ENCODE measurements at places on chromosomes 6 and 20. TPM values are rescaled to one million over a fixed set of nuclear protein-coding genes. Genes with fewer than 3 reads are reported as not detected.

GRCh38 chr6:7933794-7934193 is 23.2 kb upstream of the TXNDC5 start:
- no peak for DNase-seq

Gene KHDC1L
- total RNA-seq: not detected

- DNase-seq: peak; percentile 44
These were observed 44.2 kb downstream of the ZNF831 start for GRCh38 chr20:59207742-59208357.

Gene ACSS1
- total RNA-seq: 159 TPM

DNA sequence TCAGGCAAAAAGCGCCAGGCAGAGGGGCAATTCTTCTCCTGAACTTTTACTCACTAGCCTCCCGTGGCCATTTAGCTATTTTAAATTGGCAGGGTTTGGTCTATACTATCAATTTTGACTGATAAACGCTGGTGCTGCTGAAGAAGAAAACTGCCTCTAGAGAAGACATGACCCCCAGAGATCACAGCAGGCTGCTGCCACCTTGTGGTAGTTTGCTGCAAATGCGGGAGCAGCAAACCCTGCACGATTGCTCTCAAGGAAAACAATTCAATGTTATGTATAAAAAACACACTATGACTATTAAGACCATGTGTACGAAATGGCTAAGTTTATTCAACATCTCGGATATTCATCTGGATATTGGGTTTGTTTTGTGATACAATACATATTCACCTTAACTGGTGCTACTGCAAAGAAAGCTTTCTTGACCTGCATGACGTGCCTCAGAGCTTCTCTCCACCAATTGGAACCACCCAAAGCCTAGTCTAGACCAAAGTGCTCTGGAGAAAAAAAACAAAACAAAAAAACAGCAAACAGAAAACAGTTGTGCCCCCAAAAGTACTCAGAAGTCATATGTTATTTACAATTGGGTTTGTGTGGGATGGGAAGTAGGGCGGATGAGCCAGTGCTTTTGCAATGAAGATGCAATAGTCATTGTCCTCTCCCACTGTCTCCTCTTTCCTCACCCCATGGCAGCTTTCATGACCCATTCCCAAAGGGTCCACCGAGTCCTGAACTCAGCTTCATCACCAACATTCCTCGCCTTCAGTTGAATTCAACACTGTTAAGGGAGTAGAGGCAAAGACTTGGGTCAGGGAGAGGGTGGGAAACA is 19.6 kb upstream of the IL17F start:
- peak; percentile 40 for DNase-seq

- DNase-seq: no peak
These were observed 8.2 kb downstream of the SPDEF start for GRCh38 chr6:34547701-34548644.

DNA sequence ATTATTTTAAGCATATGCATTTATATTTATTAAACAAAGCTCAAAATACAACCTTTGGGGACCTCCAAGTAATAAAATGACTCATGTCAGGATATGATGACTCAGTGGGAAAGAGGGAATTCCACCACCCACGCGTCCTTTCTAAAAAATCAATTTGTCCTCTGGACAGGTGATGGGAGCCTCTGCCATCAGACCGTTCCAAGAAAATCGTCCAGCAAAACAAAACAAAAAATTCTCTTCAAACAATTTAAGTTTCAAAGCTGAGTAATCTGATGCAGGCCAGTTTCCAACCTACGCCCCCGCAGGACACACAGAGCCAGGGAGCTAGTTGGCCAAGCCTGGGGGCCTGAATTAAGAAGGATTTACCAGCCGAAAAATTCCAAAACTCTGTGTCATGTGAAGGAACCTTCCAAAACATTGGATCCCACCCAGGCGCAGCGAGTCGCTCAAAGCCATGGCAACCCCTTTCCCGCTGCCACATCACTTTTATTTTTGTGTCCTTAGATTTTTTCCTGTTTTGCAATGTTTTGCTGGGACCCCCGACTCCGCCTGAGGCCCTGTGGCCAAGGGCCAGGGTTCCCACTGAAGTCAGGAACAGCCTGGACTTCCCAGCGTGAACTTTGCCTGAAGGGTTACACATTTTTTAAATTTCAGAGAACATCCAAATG is 95.3 kb downstream of the NFATC2 start:
- DNase-seq: peak; percentile 30

DNA sequence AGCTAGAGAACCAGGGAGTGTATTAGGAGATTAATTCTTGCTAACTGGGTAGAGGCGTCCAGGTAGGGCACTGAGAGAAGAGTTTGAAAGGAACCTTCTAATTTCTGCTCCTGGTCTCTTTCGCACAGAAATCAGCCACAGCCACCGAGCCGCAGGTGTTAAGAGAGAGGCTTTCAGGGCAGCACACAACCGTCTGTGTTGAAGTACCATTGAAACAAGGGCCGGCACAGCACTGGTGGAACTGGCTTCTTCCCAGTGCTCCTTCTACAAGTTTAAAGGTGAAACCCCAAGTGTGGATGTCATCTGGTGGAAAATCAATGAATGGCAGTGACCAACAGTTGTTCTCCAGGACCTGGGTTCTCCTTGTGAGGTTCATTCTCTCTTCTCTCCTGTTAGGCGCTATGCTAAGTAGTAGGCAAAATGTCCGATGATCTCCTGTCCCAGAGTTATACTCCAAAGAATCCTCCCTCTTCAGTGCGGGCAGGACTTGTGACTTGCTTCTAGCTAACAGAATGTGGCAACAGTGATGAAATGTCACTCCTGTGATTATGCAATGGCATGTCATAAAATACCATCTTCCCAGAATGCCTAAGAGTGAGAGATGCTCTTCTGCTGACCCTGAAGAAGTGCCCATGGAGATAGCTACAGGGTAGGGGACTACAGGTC is 15.0 kb upstream of the RIN2 start:
- no peak for DNase-seq

GRCh38 chr20:32847964-32848363 is 10.8 kb upstream of the EFCAB8 start:
- no peak for DNase-seq

DNA sequence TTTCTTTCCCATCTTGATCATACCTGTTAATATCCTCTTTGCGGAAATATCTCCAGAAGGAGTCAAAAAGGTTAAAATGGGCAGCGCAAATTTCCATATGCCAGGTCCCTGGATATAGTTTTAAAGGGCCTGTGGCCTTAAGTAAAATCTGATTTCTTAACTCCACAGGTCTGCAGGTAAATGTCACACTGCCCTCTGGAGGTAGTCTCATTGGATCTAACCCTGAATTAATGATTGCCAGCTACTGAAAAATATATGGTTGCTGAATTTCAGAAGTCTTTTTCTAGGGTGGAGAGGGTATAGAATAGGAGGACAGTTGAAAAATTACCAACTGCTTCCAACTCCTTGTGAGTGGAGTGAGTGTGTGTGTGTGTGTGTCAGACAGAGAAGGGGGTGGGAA is 8.5 kb downstream of the MOXD1 start:
- DNase-seq: no peak

GRCh38 chr6:116536216-116536621 is 9.3 kb downstream of the TRAPPC3L start:
- no peak for DNase-seq

Gene C6orf132
- 1.4 TPM for total RNA-seq

Gene OXT
- not detected for total RNA-seq

DNA sequence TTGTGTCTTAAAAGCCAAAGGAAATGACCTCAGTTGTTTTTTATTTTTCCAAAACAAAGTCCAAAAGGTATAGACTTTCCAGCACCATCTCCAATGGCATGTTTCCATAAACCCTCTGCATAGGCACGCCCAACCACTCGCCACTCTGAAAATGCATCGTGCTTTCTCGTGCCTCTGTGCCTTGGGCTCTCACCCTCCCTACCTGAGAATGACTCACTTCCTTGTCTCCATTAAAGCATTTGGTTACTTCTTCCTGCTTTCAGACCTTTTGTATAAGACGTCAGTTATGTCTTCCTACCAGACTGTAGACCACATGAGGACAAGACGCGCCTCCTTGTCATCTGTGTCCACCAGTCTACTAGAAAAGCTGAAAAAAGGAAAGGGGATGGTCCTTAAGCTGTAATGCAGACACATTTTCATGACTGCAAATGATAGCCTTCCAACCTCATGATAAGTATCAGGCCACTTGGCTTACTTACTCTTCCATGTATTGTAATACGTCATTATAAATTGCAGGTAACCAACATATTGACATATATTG is 61.2 kb upstream of the CDYL start:
- DNase-seq: no peak

Measured in left ventricle myocardium inferior (tissue), 1 donor.